ENCODE measurements at places on chromosomes 16 and 17.

- DNase-seq, result no peak
These were observed 20.3 kb upstream of the SLC52A1 start for GRCh38 chr17:5055543-5055942.

DNA sequence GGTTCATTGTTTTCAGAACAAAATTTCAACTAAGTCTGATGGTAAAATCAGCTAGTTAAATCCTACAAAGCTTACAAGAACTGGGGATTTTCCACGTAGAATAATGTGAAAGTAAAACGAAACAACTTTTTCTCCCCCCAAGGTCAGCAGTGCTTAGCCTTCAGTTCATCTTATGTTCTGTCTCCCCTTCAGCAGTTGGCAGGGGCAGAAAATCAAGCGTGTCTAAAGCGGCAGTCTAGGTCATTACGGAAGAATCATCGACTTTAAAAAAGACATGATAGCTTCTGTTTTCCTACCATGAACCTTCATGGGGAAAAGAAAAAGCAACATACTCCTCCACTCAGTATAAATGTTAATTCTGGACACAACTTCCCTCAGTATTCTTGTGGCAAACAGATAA lies 50.7 kb downstream of the GNA13 start:
- DNase-seq, result no peak

GRCh38 chr17:72850410-72851118 lies 241.9 kb downstream of the SLC39A11 start:
- DNase-seq, result no peak

- DNase-seq, result no peak
These were observed 311.5 kb downstream of the RBFOX1 start for GRCh38 chr16:7644176-7644575.

DNA sequence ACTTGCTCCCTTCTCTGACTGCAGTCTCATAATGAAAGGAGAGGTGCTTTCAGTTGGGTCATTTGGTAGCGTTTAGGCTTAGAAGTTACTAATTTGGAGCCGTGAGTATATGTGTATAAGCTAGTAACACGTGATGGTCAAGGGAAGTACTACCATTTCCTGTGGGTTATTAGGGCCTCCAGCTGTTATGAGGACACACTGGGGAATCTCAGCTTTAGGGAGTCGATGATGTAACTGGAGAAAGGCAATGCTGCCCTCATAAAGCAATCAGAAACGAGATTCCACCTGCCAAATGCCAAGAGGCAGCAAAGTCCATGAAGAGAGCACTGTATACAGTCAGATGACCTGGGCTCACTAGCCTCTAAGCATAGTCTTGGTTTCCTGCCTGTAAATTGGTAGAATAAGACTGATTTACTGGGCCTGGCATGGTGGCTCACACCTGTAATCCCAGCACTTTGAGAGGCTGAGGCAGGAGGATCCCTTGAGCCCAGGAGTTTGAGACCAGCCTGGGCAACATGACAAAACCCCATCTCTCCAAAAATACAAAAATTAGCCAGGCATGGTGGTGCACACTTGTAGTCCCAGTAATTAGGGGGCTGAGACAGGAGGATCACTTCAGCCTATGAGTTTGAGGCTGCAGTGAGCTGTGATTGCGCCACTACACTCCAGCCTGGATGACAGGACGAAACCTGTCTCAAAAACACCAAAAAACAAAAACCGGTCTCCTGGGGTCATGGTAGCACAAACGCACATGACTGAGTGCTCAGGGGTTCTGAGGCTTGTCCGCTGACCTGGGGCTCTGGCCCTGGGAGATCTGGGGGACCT lies 53.0 kb downstream of the SF3B3 start:
- no peak for DNase-seq

DNA sequence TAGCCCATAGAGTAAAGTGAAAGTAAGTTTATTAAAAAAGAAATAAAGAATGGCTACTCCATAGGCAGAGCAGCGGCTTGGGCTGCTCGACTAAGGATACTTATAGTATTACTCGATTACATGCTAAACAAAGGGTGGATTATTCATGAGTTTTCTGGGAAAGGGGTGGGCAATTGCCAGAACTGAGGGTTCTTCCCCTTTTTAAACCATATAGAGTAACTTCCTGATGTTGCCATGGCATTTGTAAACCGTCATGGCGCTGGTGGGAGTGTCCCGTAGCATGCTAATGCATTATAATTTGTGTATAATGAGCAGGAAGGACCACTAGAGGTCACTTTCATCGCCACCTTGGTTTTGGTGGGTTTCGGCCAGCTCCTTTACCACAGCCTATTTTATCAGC lies 13.3 kb upstream of the GAS7 start:
- no peak for DNase-seq

- peak; percentile 73 for DNase-seq
These were observed 7.8 kb downstream of the PMP22 start for GRCh38 chr17:15257258-15257788.

- no peak for DNase-seq
These were observed 93.9 kb downstream of the STH start for GRCh38 chr17:46092991-46093390.

DNA sequence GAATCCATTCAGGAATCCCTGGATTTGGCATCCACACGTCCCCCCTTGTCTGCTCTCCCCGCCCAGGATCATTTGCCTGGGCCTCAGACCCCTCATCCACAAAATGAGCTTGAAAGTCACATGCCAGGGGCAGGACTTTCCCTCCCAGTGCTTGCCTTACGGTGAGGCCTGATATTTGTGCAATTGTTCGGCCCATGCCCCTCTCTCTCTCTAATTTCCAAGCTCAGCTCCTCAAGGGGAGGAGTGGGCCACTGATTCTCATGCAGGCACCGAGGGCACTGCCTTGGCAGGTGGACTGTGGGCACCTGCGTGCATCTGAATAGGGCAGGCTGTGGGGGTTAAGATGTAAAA lies 267.2 kb upstream of the FOXF1 start:
- DNase-seq, result no peak

DNA sequence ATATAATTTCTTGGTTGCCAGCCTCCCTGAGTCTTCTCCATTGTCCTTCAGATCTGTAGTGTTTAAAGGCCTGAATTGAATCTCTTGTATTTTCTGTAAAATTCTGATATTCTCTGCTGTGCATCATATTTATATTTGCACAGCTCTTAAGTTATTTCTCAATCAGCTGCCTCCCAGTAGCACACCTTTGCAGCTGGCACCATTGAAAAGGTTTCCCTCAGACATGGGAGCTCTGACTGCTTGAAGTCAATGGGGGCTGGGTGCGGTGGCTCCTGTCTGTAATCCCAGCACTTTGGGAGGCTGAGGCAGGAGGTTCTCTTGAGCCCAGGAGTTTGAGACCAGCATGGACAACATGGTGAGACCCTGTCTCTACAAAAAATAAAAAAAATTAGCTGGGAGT lies 40.4 kb downstream of the PITPNC1 start:
- no peak for DNase-seq

- DNase-seq, result no peak
These were observed 60.6 kb downstream of the BEAN1 start for GRCh38 chr16:66487580-66488275.

DNA sequence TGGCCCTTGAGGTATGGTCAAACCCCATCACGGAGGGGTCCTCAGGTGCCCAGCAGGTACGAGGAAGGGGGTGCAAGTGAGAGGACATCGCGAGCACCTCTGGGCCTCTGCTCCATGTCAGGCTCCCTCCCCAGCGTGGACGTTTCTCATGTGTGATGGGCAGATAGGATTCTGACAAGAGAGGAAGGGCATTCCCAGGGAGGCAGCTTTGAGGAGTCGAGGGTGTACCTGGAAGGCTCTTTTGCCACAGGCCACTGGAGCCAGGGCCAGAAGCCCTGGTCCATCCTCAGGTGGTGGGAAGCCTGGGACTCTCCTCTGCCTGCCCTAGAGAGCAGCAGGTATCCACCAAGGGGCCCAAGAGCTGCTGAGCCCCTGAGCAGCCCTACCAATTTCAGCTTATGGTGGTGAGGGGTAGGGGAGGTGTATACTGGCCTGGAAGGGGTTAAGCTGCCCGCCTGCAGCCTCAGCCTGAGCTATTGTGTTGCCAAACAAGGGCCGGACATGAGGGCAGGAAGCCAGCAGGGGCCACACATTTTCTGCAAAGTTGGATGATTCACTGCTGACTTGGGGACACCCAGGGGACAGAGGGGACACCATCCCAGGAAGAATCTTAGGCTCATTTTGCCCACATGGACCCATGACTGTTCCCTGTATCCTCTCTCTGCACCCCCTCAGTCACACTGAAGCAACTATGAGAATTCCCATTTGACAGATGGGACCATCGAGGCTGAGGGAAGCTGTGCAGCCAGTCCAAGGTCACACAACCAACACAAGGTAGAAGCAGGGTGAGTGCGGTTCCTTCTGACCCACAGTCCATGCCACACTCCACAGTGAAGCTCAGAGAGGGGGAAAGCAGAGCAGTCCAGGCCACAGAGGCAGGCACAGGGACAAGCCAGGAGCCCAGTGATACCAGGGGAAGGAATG lies 1.7 kb downstream of the CDH5 start:
- no peak for DNase-seq

DNA sequence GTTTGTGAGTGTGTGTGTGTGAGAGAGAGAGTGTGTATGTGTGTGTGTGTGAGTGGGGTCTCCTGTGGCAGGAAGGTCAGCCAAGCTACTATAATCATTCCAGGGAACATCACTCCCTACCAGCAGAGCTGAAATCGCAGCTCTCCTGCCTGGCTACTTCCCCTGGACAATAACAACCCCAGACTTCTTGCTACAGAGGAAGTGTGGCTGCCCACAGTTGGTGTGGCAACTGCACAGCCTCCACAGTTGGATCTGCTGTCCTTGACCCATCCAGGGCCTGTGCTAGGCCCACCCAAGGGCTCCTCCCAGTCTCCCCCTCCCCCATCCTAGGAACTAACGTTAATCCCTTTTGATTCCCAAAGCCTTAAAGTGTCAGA lies 1.5 kb downstream of the SLC13A5 start:
- DNase-seq, result no peak

- DNase-seq, result no peak
These were observed 66.9 kb downstream of the METRNL start for GRCh38 chr17:83146347-83146746.

DNA sequence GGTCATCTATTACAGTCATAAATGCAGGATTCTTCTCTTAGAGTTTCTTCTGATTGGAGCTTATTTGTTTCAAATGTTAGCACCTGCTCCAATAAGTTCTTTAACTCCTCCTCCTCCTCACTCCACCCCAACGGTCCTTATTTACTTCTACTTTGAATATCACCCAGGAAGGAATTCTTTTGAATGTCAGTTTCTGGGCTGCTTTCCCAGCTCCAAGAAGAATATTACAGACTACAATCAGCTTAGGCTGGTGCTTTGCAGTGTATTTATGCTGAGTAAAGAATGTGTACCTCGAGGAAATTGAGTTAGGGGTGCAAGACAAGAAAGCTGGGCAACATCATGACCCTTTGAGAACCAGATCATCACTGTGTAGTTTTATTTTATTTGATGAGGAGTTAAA lies 30.8 kb downstream of the MAP3K3 start:
- DNase-seq, result no peak

GRCh38 chr17:9308069-9308468 lies 267.6 kb downstream of the STX8 start:
- no peak for DNase-seq

DNA sequence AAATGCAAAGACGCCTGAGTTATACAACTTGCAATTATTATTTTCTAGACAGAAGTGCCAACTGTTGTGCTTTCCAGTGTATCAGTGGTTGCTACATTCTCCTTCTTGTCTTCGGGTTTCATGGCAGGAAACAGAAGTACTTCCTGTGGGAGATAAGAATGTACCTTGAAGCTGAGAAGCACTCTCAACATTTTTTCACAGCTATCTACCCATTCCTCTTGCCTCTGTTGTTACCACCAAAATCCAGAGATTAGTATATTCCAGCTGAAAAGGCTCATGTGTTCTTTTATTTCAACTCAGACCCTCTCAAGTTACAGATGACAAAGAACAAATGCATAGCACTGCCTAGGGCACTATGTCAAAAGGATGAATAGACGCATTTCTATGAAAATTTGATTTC lies 4.8 kb upstream of the ADAT1 start:
- DNase-seq, result no peak

DNA sequence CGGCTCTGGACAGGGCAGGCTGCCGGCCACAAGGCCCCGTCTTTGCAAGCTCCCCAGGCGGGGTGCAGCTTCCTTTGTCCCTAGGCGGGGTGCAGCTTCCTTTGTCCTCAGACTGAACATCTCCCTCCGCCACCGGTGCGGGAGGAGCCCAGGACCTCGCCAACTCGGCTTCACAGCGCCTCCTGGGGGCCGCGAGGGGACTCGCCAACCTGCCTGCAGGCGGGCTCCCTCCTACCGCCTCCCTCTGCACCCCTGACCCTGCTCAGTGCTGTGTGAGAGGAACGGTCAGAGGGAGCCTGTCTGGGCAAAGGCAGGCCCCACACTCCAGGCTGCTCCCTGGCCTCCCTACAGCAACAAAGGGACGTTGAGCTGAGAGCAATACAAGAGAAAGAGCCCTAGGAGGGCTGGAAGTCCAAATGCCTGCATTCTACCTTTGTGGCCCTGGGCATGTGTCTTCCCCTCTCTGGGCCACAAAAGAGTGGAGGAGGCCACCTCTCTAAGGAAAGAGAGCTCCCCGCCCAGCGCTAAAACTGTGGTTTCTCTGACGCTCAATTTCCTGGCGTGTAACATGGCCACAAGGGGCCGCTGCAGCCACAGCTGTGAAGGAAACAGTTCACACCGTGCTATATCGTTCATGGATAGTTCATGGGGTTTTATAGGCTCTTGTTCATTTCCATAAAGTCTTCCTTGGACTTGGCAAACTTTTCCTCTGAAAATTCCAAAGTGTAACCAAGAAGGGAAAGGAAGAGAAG lies 20.9 kb upstream of the KRT19 start:
- peak; percentile 82 for DNase-seq

DNA sequence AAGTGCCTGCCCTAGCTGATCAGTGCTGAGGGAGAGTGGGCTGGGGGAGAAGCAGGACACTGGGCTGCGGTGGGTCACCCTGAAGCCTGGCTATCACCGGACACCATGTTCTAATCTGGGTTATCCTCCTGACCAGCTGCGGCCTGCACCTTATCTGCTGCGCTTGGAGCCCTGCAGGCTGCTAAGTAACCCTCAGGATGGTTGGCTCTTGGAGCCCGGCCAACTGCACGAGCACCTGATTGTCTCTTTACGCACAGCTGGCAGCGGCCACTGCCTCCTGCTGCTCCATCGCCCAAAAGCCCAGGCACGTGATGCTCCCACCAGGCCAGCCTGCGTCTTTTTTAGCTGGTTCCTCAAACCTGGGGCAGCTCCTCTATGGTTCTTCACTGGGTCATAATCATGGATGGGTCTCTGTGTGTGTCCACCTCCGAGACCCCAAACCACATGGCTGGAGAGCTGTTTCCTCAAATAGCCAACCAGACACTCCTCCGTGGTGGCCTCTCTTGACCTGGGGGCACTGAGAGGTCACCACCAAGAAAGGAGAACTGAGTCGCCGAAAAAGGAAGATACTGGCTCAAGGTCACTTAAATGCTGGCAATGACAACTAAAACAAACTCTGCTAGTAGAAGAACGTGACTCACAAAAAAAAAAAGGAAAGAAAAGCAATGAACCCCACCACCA lies 21.7 kb downstream of the SPHK1 start:
- no peak for DNase-seq

GRCh38 chr16:84874553-84874952 lies 54.8 kb downstream of the CRISPLD2 start:
- DNase-seq, result no peak

Measured in stimulated activated CD4-positive, alpha-beta T cell treated with anti-CD3 and anti-CD28 coated beads, Interleukin-1b, Interleukin-23, amount 100 ng/mL, for 48 hours (primary cell).